Trophoblast cell (in vitro differentiated cells and primary cell): ENCODE measurements at places on chromosomes 6 and 20.

GRCh38 chr20:38226553-38226952 is 34.0 kb downstream of the KIAA1755 start:
- peak; percentile 13 for DNase-seq

GRCh38 chr20:4040283-4041179 is 25.2 kb upstream of the RNF24 start:
- no peak for DNase-seq

- no peak for DNase-seq
Observed at GRCh38 chr6:21898107-21898796, 304.7 kb downstream of the SOX4 start.

DNA sequence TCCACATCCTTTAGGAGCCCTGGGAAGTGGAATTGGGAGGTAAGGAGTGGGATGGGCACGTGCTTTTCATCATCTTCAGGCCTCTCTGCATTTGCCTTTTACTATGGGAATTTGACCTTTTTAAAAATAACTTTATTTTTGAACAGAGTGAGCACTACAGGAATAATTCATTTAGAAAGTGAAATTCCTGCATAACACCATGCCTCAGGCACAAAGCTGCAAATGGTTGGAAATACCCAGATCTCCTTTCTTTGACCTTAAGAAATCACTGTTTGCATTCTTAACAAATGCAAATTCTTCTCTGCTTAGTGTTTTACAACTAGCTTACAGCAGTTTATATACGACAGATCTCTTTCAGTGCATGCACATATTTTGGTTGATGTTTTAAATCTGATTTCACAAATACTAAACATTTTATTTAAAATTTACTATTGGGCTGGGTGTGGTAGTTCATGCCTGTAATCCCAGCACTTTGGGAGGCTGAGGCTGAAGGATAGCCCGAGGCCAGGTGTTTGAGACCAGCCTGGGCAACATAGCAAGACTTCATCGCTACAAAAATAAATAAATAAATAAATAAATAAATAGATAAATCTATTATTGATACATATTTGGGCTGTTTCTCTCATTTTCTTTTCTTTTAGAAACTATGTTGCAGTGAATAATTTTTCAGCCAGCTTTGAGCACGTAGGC is 24.5 kb downstream of the CST8 start:
- peak; percentile 56 for DNase-seq

DNA sequence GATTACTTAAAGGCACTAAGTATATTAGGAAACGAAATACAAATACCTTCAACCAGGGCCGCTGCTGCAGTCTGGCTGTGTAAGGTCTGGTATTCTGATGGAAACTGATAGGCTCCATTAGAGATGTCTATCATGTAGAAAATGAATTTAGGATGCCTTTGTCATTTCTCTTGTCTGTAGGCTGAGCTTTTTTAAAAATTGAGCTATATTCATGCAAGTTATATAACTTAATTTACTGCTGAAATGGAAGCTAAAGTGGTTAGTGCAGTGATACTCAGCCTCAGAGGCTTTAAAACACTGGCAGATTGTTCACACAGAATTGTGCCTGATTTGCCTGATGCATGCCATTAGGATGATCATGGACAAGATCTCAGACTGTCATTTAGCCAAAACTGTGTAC is 286.2 kb upstream of the QKI start:
- DNase-seq, result peak; percentile 68

DNA sequence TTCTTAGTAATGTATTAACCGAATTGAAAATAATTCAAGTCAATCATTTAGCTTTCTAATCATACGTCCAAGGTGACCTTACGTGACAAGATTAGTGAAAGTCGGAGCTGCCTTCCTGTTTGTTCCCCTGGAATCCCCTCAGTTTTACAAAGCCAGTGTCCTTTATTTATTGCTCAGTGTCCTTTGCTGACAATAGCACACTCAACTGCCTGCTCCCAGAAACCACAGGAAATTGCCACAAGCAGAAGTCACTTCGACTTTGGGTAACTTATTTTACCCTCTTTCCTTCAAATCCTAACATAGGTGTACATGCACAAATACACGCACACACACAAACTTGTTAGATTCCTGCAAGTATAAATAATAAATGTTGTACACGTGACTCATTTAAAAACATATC is 1167.7 kb upstream of the ADGRB3 start:
- no peak for DNase-seq

DNA sequence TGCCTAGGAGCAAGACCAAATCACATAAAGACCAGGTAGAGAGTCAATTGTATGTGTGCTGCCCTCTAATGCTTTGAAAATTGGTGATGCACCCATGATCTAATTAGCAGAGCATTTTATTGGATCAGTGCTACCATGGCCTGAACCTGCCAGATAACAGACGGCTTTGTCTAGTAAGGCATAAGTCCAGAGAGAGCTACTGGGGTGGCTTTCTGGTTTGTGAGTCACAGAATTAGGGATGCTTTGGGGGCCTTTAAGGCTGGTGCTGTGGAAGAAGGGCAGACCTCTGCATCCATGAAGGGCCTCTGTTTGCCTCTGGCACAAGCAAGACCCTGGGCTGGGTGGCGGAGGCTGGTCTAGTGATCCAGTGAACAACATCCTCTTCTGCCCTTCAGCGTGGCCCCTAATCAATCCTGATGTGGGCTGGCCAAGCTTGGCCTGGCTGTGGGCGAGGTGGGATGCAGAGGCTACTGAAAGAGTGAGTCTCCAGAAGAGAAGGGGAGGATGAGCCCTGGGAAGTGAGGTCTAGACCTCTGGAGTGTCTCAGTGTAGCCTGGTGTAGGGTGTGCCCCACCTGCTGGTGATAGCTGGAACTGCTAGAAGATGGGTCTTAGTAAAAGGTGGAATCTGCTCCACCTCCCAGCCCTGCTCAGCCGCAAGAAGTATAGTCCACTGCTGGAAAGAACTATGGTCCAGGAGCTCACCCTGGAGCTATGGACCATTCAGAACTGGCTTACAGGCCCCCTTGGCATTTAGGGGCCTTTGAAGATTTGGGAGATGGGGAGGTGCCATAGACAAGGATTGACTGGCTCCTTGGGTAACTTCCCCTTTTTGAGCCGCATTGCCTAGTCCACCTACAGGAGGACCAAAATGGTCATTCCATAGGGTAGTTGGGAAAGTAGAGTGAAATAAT is 36.7 kb upstream of the AAR2 start:
- peak; percentile 91 for DNase-seq

DNA sequence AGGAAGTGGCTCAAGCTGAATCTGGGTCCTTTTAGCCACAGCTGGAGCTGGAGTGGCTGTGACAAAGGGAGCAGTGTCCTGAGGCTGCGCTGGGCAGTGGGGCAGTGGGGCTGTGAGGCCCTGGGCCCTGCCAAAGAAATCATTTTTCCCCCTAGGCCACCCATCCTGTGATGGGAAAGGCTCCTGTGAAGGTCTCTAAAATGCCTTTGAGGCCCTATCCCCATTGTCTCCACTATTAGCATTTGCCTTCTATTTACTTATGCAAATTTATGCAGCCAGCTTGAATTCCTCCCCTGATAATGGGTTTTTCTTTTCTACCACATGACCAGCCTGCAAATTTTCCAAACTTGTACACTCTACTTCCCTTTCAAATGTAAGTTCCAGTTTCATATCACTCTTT is 539.2 kb downstream of the MEI4 start:
- no peak for DNase-seq

DNA sequence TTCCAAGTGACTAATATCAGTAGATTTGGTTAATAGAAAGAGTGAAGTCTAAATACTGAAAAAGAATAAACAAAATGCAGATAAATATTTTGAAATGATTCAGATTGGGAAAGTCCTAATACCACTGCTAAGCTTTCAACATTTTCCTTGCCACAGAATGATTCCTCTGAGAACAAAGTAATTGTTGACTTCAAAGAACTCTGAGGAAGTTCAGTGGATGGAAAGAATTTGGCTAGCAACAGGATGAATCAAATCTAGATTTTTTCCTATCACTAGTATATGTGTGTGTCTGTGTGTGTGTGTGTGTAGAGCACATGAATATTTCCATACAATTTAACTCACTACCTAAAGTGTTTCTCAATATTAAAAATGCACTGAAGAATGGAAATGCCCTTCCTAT is 107.9 kb upstream of the PREP start:
- DNase-seq, result peak; percentile 12

DNA sequence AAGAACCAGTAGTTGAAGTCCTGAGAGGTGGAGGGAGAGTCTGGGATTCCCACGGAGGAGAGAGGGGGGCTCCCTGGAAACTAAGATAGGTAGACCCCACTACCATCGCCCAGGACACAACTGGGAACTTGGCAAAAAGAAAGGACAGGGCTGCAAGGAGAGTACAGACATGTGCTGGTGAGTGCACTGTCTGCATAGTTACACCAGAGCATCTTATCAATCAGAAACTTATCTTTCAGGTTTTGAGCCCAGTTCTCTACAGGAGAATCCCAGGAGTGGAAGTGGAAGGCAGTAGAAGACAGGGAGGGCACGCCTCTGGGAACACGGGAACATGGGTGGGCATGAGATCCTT is 12.2 kb downstream of the NFKBIL1 start:
- no peak for DNase-seq

- peak; percentile 63 for DNase-seq
Observed at GRCh38 chr6:17904491-17905120, 82.8 kb downstream of the KIF13A start.

DNA sequence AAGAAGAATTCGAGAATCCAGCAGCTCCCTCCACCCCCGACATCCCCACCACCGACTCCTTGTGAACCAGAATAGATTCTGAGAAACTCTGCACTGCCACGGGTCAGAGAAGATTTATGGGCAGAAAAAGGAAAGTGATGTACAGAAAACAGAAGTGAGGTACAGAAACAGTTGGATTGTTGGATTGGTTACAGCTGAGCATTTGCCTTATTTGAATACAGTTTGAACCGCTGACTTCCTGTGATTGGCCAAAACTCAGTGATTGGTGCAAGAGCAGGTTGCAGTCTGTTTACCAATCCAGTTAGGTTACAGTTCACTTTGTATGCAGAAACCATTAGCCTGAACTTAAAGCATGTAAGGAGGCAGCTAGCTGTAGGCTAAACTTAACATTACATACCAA is 131.2 kb upstream of the HDDC2 start:
- DNase-seq, result no peak

GRCh38 chr6:119052987-119053386 is 25.5 kb downstream of the FAM184A start:
- DNase-seq, result no peak

- no peak for DNase-seq
Observed at GRCh38 chr6:81693266-81693665, 59.2 kb downstream of the TENT5A start.

DNA sequence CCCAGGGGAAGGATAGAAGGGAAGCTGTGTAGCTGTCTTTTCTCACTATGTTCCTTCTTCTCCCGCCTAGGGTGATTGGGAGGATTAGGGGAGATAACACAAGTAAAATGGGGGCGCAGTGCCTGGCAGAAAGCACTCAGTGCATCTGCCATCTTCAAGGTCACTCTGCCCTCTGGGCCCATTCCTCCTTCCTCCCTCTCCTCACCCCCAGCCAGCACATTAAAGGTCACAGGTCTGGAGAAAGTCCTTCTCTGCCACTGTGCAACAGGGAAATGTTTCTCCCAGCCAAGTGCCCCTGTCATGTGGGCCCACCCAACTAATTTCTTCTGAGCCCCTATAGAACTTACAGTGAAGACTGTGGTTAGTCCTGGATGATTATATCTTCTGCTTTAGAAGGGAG is 45.8 kb downstream of the CLIC5 start:
- no peak for DNase-seq

DNA sequence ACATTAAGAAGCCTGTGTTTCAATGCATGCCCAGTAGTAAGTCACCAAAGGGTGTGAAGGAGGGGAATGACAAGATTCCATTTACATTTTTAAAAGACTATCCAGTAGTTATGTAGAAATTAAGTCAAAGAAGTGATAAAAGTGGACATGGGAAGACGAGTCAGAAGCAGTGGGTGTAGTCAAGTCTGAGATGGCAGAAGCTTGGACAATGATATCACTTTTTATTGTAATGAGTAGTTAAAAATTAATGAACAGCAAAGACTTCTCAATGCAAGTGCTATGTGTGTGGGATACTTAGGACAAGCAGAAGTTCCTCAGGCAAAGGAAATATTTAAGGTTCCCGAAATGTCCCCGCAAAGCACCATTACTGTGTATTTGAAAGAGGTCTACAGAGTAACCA is 156.0 kb downstream of the DST start:
- no peak for DNase-seq

GRCh38 chr6:39980839-39981580 is 46.7 kb upstream of the MOCS1 start:
- DNase-seq, result peak; percentile 27

GRCh38 chr6:33895296-33895695 is 91.5 kb upstream of the MLN start:
- no peak for DNase-seq

- peak; percentile 77 for DNase-seq
Observed at GRCh38 chr6:131657630-131658111, 20.6 kb downstream of the ENPP3 start.

DNA sequence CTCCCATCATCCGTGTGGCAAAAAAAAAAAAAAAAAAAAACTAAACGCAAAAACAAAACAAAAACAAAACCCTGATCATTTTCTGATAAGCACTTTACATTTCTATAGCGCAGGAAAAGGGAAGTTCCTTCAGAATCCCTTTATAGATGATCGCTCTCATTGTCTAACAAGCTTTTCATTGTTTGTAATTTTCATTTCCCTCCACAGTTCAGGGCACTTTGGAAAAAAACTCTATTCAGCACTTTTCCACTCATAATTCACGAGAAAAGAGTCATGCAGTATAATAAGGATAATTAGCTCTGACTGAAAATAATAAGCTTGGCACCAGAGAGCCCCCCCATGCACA is 89.4 kb upstream of the ATXN1 start:
- no peak for DNase-seq

DNA sequence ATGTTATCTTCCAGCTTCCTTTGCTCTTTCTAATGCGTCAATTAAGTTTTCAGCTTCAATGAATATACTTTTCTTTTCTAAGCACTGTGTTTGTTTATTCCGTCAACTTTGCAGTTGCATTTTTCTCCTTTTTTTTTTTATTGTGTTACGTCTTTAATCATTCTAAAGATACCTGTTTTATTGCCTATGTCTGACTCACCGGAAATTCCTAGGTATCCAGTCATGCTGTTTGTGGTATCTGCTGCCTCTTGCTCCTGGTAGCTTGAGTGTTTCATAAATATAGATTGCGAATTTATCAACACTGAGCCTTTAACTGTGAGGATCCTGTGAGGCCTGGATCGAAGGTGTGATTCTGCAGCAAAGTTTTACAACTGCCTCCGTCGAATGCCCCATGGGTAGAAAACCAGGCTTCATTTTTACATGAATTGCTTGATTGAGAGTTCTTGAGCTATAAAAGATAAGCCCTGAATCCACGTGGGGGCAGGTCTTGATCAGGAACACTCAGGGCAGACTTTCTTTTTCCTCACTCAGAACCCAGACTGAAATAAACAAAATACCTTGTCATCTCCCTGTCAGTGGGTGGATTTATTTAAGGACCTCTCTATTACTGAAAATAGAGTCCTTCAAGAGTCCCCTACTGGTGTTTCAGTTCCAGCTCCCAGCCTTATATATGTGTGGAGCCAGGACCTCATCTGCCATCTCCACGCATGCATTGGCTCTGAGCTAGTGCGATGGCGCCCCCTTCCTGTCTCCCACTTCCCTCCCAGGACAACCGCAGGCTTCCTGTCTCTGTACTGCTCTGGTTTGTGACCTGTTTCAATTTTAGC is 60.1 kb upstream of the LRRC1 start:
- peak; percentile 86 for DNase-seq

- no peak for DNase-seq
Observed at GRCh38 chr6:12291839-12292604, 1.9 kb downstream of the EDN1 start.
